Foreskin fibroblast (primary cell): ENCODE measurements at places on chromosomes 2 and 18.

GRCh38 chr2:75233965-75234364 lies 34.6 kb upstream of the TACR1 start:
- DNase-seq: no peak

GRCh38 chr2:62654423-62654791 lies 51.1 kb upstream of the EHBP1 start:
- DNase-seq: peak; percentile 34

GRCh38 chr18:13871701-13872100 lies 43.6 kb downstream of the MC2R start:
- DNase-seq: no peak

GRCh38 chr2:117323331-117323730 lies 491.2 kb upstream of the DDX18 start:
- no peak for DNase-seq

GRCh38 chr2:95722131-95722697 lies 130.4 kb downstream of the TRIM43 start:
- DNase-seq: no peak

- no peak for DNase-seq
These were observed 116.6 kb downstream of the LIPG start for GRCh38 chr18:49678440-49678839.

DNA sequence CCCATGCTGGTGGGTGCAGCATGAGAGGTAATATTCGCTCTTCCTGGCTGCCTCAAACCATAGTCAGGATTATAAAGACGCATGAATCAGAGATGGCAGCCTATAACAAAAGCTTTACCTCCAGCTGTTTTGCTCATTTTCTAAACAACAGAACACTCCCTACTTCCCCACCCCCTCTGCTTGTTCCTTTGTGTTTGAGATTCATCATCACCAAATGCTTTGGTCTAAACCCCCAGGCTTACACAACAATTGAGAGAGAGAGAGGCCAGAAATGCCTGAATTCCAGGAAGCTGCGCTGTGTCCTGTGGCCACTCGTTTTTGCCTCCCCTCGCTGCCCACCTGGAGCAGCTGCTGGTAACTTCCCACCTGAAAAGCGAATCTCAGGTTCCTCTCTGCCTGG lies 78.8 kb upstream of the CAPN13 start:
- no peak for DNase-seq

DNA sequence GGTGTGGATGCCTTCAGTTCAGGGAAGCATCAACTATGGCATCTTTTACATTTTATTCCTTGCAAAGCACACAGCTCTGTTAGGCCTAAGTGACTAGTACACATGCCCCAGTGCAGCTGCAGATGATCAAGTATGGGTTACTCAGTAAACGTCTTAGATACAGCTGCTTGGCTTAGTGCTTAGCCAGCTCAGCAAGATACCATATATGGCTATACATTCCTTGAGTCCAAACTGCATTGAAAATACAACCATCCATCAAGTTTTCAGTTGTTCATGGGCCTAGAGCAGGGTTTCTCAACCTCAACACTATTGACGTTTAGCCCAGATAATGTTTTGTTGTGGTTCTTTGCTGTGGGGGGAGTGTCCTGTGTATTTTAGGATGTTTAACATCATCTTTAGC lies 769.9 kb downstream of the TSN start:
- DNase-seq: no peak

DNA sequence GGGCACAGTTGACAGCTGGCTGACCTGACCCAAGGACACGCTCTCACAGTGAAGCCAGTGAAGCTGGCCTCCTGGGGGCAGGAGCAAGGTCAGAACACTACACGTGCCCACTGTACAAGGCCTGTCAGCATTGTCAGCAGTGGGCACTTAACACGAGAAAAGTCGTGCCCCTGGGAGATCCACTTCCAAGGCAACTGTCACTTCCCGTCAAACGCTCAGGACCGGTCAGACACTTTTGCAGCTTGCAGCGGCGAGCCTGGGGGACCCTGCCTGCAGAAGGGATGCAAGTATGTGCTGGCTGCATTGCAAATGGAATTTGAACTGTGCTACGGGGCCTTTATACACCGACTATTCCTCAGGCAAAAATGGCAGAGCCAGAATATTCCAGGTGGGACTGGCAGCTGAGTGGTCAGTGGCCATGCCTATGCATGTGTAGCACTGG lies 176.2 kb downstream of the BCL2 start:
- DNase-seq: no peak

- no peak for DNase-seq
These were observed 74.6 kb upstream of the ZNF804A start for GRCh38 chr2:184523732-184524131.

GRCh38 chr2:105924271-105924670 lies 179.6 kb downstream of the NCK2 start:
- DNase-seq: no peak

GRCh38 chr2:64990876-64991275 lies 1.7 kb downstream of the SLC1A4 start:
- no peak for DNase-seq

DNA sequence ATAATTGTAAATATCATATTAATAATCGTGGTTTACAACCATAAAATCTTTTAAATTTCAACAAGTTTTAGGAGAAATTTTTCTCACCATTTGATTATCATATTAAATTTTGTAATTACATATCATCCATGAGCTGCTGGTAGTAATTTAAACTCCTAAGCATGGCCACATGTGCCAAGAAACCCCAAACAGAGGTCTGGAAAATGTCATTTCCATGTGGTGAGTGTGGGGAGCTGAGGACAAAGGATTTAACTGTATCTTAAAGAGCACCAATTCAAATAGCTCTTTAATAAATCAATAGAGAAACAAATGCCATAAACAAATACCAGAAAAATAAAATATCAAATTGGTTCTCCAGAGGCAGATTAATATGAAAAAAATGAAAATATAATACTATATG lies 26.3 kb downstream of the PSME4 start:
- DNase-seq: no peak

- no peak for DNase-seq
These were observed 615.6 kb upstream of the CDH2 start for GRCh38 chr18:28792404-28793086.

DNA sequence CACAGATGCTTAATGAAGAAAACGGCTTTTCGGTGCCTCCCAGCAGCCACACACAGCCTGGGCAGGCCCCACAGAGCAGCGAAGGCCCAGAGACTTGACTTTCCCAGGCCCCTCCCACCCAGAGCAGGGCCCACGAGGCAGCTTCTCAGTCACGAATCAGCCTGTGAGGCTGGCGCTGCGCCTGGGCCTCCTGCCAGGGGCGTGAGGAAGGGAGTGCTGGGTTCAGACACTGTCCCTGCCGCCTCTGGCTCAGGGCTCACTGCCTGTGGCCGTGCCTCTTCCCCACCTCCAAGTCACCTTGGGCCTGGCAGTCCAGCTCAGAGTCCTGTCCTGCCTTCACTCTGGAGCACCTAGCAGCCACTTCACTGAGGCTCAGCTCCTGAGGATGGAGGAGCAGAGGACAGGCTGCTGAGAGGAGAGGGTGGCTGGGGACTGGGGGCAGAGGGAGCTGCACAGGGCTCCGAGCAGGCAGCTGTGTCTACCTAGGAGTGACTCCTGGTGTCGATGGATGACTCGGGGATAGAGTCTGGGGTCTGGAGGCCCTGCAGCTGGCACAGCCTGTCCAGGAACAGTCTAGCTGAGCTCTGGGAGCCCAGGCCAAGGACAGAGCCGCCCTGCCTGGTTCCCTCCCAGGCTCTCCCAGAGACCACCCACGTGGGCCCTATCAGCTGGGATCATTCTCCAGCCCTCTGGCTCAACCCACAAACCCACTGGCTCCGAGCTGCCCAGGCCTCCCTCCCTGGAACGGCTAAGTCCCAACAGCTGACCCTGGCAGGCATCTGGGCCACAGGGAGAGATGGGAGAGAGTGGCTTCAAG lies 36.4 kb upstream of the FOSL2 start:
- DNase-seq: peak; percentile 94

- peak; percentile 35 for DNase-seq
These were observed 1.8 kb downstream of the SP3 start for GRCh38 chr2:173963323-173963816.

DNA sequence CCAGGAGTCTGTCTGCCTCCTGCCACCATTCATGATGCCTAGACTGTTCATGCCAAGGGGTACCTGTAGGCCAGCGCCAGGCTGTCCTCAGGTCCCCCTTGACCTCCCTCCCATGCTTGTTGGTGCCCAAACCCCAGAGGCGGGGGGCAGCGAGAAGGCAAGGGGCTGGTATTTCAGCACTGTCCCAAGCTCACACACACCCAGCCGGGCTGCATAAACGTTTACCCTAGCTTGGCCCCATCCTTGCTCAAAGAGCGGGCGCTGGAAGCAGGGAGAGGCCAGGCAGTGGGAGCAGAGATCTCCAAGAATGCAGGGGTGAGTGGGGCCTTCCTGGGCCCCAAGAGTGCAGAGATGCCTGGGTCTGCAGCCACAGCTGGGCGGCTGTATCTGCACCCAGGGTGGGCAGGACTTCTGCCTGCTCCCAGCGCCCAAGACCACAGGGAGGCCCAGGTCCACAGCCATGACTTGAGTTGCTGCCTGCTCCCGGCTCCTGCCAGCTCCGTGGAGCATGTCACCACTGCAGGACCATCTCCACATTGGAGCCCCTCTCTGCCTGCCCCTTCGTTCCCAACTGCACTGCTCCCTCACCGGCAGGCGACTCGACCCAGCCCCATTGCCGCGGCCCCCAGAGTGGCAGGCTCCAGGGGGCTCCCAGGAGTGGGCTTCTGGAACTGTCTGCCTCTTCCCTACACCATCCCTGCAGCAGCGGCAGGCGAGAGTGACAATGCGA lies 616.6 kb downstream of the METTL4 start:
- DNase-seq: no peak

DNA sequence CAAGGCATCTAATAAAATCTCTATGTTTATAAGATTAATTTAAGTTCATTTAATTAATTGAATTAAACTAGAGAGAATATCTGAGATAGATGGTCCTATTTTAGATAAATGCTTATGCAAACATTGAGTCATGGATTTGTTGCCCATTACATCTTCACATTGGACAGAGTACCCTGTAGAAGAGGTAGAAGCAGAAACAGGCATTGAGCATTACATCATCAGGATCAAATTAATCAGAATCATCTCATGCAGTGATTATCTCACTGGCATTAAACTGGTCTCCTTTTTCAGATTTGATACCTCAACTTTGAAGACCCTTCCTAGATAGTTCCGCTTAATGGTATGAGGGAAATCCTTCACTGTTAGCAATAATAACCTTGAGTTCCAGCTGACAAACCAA lies 469.6 kb upstream of the VRK2 start:
- DNase-seq: no peak

- peak; percentile 78 for DNase-seq
These were observed 30.6 kb downstream of the HNRNPLL start for GRCh38 chr2:38572167-38572566.

DNA sequence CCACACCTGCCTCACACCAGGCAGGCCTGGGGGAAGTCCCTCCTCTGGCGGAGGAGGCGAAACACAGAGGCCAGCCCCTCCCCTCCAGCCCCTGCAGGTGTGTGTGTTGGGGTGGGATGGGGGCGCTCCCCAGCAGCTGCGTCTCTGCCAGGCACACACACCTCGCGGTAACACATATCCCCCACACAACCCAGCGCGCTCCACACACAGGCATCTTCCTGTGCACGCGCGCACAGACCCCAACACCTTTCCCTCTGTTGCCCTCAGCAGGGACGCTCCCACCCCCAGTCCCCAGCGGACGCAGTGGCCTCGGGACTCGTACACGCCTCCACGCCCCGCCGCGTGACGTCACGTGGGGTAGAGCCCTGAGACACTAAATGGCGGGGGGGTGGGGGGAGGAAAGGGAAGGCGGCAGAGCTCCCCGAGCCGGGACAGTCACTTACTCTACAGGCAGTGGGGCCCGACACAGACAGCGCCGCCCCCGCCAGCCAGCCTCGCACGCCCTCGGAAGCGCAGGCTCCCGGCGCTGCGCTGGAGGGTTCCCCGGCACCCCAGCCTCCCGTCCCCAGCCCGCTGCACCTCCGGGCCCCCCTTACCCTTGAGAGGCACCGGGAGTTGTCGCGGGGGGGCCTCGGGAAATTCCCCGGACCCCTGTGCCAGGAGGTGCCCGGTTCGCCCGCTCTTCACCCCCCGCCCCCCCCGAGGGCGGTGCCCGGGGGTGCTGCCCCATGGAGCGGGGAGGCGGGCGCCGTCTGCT lies at the start of gene WNT10A:
WNT10A (plus strand) TSS at position 751 of the 757 bp plus-strand sequence. CDS start 144 bp downstream, outside the sequence.
- no peak for DNase-seq

- DNase-seq: peak; percentile 64
These were observed 24.1 kb downstream of the USP40 start for GRCh38 chr2:233542507-233542906.

DNA sequence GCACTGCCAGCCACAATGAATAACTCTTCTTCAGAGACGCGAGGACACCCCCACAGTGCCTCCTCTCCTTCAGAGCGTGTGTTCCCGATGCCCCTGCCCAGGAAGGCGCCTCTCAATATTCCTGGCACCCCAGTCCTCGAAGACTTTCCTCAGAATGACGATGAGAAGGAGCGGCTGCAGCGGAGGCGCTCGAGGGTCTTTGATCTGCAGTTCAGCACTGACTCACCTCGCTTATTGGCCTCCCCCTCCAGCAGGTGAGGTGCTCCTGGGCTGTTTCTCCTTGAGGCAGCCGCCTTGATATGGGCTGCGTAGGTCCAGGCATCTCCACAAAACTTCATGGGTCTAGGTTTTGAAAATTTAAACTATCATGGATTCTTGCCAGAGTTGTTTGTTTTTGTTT lies 6.1 kb downstream of the NCAPH start:
- DNase-seq: no peak

- DNase-seq: no peak
These were observed 161.7 kb downstream of the TWIST2 start for GRCh38 chr2:239009589-239009961.

GRCh38 chr2:30257266-30258214 lies 26.2 kb downstream of the LBH start:
- DNase-seq: no peak

- DNase-seq: no peak
These were observed 84.9 kb downstream of the ICOS start for GRCh38 chr2:204021290-204022081.

GRCh38 chr18:34999756-35000289 lies 41.4 kb upstream of the MAPRE2 start:
- no peak for DNase-seq

DNA sequence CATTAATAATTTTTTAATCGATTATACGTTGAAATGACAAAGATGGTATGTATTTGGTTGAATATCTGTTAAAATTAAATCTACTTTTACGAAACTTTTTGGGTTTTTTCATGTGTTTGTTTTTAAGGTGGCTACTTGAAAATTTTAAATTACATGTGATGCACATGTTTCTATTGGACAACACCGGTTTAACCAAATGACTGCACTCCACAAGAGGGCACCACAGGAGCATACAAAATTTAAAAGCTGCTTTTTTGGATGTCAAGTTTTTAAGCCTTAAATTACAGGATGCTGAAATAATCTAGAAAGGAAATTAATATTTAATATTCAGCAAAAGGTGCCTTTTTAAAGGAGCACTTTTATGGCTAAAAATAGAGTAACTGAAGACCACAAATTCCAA lies 98.7 kb downstream of the ACVR1 start:
- DNase-seq: peak; percentile 42

- DNase-seq: peak; percentile 88
These were observed 3.4 kb downstream of the MAP4K3 start for GRCh38 chr2:39433586-39434195.

- no peak for DNase-seq
These were observed 24.6 kb downstream of the DNAJC10 start for GRCh38 chr2:182740701-182741100.
